ENCODE measurements at places on chromosomes 12 and 14.

DNA sequence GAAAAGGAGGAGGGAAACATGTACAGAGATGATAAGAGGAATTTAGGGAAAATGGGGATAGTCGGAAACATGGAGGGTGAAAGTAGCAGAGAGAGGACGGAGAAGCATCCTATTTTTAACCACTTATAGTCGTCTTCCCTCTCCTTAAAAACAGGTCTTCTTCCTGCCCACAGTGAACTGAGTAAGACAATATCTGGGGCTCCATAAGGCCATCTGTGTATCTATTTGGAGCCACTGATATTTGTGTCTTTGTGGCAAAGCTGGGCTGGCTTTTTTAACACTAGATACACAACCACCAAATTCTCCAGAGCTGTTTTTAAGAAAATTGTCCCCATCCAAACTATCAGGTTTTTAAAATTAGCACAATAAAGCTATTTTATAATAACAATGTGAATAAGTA lies 109.5 kb upstream of the RAP1B start:
- DNase-seq = no peak

DNA sequence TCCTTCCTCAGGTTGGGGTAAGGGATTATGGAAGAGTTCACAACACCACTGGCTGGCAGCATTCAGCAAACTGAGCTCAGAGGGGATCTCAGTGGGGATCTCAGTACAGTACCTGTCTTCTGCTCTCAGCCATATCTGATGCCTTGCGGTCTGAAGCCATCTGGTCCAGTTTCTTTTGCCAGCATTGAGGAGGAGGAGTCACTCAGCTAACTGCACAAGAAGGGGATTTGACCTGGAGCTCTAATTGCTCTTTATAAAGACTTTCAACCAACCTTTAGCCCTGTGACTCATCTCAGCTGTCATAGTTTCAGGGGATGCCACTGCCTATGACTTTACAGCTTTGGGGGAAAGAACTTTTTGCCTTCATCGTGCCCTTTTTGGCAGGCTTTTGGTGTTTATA lies 44.9 kb downstream of the JKAMP start:
- DNase-seq = no peak

DNA sequence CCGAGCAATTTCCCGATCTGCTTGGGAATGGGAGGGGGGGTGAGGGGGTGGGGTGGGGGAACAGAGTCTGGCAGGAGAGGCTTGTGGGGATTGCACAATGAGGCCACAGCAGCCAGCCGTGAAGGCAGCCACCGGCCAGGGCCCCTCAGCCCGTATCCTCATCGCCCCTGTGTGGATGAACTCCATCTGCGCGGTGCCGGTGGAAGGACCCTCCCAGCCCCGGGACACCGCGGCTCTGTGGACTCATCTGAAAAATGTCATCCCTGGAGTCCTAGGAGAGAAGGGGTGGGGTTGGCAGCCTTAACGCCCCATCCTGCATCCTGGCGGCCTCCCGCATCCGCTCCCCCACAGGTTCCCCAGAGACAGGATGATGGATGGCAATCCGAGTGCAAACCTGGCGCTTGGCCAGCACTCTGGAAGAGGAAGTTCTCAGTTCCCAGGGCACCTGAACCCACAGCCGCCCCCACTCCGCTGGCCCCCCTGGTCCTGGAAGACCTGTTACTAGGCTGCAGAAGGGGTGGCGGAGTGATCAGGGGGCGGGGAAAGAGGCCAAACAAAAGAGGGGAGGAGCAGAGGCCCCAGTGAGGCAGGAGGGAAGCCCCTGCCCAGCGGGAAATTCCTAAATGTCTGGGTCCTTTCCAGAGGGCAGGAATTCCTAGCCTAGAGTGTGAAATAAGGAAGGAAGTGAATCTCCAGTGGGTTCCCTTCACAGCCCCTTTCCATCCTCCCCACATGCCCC lies 1.2 kb upstream of the TNFAIP2 start:
- peak; percentile 55 for DNase-seq

DNA sequence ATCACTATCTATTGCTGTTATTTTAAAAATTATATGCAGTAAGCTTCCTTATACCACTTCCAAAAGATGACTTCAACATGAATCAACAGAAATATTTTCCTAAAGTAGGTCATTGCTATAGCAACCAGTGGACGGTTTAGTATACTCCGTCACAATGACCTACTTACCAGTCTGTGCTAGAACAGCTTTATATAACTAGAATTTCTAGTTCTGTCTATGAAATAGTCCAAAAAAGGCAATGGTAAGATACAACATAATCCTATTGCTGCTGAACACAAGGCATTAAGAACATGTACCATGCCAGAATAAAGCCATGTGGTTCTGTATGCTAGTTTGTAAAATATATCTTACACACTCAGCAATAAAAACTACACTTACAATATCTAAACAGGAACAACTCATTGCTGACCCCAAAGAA lies 40.7 kb upstream of the MTERF2 start:
- no peak for DNase-seq

DNA sequence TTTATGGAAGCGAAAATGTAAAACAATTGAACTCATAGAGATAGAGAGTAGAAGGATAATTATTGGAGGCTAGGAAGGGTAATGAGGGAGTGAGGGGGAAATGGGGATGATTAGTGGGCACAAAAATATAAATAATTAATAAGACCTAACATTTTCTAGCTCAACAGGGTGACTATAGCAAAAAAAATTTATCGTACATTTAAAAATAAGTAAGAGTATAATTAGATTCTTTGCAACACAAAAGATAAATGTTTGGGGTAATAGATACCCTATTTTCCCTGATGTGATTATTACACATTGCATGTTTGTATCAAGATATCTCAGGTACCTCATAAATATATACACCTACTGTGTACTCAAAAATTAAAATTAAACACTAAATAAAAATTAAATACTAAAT lies 1070.0 kb downstream of the LRFN5 start:
- DNase-seq = no peak
